IMR-90 (cell line): ENCODE measurements at places on chromosomes 13 and 19. TPM values are rescaled to one million over a fixed set of nuclear protein-coding genes. Genes with fewer than 3 reads are reported as not detected.

NTF4 gene
- 0.18 TPM in 1 of 2 replicates, not detected in the other for total RNA-seq

PTH2 gene
- not detected in 2 replicates for total RNA-seq

RASL11A gene
- total RNA-seq: 15.3 and 18.5 TPM in 2 replicates

THSD8 gene
- total RNA-seq: not detected in 2 replicates

KLK13 gene
- total RNA-seq: not detected in 2 replicates

GRCh38 chr13:108227651-108228272 lies 9.6 kb downstream of the ABHD13 start:
- peak; percentile 52 for DNase-seq

- DNase-seq: peak; percentile 8
Observed at GRCh38 chr19:4233282-4233853, 4.0 kb downstream of the EBI3 start.

DNA sequence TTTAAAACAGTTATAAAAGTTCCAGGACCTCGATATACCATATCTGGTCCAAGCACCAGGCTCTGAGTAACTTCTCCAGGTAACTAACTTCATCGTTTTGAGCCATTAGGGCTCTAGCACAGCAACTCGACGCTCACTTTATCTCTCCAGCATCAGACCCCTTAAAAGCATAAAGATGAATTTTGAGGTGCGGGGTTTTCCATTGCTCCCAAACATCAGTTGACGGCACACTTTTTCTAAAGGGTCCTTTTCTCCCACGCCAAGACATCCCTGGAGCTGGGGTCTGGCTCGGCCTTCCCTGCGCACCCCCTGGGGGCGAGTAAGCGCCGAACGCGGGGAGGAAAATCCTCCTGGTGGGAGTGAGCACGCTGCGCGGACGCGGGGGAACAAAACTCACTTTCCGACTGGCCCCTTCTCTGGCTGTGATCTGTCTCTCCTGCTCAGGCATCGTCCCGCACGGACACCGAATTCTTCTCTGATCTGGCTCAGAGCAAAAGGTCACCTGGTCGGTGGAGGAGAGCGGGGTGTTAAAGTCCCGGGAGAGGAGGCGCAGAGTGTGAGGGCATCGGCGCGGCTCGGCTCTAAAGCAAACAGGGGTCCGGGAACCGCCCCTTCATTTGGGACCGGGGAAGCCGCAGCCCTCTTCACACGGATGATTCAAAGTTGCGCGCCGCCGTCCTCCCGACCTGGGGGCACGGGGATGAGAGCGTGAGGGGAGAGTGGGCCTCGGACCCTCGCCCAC lies at the start of gene ATP7B:
Gene ATP7B (minus strand): TSS at position 561 of the 742 bp plus-strand sequence. CDS start 113 bp downstream, at position 448.
- DNase-seq: no peak

DNA sequence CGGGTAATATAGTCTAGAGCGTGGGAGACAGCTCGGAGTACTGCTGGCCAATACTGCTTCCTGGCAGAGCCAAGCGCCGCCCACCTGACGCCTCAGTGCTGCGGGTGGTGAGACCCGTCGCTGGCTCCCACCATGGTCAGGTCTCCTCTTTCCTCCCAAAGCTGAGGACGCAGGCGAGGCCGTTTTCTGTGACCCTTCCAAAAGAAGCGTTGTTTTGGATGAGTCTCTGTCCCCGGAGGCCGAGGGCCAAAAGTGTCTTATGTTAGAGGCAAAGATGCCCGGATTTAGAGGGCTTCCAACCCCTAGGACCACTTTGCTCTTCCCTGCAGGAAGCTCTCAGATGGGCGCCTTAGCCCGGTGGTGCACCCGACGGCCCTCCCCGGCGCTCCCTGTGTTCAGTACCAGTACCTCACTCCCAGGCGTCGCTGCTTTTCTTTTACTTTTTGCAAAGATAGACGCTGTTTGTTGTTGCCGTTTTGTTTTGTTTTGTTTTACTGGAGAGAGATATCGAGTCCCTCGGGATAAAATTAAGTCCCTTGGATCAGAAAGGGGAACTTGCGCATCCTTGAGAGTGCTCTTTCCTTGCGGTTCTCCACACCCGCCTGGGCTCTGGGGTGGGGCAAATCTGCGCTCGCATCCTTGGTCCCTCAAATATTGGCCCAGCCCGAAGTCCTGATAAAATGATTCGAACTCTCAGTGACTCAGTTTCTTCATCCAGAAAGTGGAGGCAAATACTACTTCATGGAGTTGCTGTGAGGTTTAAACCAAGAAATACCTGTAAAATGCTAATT lies 7.0 kb downstream of the PDX1 start:
- no peak for DNase-seq

DNA sequence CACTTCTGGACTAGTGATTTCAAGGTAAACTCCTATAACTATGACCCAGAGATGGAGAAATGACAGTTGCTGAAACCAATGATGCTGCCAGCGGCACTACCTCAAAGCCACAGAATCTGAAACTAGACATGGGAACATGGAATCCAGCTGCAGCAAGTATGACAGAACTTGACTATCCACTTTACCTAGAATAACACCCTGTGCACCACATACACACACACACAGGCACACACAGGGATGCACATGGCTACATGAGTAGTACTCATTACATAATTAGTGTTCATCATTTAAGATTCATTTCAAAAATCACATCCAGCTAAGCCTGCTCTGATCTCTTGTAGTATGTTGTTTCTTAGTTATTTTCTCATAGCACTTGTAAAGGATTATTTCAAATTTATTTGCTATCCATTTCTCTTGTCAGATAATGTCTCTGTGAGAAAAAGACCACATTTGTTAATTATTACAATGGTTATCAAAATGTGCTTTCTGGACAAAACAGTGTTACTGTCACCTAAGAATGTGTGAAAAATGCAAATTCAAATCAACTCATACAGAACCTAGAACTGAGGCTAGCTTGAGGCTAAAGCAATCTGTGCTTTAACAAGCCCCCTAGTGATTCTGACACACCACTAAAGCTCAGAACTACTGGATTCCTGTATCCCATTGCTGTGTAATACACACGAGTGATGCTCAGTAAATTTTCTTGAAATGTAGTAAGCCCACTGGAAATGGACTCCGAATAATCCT lies 59.4 kb downstream of the WTIP start:
- DNase-seq: no peak

DNA sequence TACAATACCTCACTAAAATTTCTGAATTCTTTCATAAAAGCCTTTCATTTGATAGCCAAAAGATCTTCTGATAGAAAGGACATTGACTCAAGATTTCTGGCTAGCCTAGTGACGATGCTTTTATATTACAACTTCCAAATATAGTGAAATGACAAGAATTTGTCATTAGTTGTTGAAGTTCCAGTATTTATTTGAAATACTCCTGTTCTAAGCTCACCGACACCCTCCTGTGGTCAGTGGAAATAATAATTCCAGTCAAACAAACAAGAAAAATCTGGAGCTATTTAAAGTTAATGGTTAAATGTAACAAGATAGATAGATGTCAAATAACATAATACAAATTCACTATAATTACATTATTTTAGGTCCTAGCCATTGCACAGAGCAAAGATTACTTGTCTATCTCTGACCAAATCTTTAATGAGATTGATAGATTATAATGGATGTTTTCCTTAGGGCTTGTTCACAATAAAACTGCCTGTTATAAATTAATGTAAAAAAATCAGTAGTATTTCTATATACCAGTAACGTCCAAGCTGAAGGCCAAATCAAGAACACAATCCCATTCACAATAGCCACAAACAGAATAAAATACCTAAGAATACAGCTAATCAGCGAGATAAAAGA lies 195.5 kb downstream of the RGCC start:
- DNase-seq: peak; percentile 79

GRCh38 chr19:18798384-18799352 lies 7.6 kb upstream of the COMP start:
- no peak for DNase-seq
